ENCODE measurements at places on chromosomes 5 and 9. TPM values are rescaled to one million over a fixed set of nuclear protein-coding genes. Genes with fewer than 3 reads are reported as not detected.
A peak's percentile ranks its signal among the peaks of the same experiment; 100 is the strongest.

FAM151B gene
- not detected for polyA plus RNA-seq

SLC4A9 gene
- not detected for polyA plus RNA-seq

IL9 gene
- polyA plus RNA-seq: not detected

CARTPT gene
- not detected for polyA plus RNA-seq

CCL21 gene
- polyA plus RNA-seq: not detected

ECSCR gene
- polyA plus RNA-seq: 0.36 TPM

ZNF879 gene
- polyA plus RNA-seq: 2.5 TPM

DNA sequence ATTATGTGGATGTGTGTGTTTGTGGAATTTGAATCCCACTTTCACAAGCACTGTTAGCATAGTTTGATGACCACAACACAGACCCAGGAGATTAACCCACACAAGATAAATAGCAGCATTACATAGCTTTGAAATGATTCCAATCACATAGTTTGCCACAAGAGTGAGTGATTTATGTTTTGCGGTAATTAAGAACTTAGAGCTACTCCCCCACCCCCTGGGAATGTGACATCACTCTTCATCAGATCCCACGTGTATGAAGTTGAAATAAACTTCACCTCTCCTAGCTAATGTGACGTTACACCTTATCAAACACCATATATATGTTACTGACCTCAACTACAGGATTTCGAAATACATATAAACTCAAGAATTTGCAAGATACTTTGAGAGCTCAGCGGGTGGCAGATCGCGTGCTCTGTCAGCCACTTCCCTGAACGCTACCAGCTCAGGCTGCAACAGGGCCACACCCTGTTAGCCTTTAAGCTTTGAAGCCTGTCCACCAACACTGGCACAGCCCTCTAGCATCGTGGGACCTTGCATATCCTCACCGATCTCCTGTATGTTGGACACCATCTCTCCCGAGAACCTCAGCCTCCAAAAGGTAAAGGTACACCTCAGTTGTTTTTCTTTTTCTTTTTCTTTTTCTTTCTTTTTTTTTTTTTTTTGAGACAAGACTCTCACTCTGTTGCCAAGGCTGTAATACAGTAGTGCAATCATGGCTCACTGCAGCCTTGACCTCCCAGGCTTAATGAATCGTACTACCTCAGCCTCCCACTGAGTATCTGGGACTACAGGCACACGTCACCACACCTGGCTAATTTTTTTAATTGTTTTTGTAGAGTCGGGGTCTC lies 1.7 kb upstream of the AGTPBP1 start:
- H3K27me3 ChIP-seq: peaks cover 2% of the 10 kb centered on the region
- H3K27ac ChIP-seq: peak overlapping the region; percentile 76
- H3K4me1 ChIP-seq: peaks cover 6% of the 10 kb centered on the region
- peak overlapping the region; percentile 80 for H3K4me3 ChIP-seq
- DNase-seq: no peak

DNA sequence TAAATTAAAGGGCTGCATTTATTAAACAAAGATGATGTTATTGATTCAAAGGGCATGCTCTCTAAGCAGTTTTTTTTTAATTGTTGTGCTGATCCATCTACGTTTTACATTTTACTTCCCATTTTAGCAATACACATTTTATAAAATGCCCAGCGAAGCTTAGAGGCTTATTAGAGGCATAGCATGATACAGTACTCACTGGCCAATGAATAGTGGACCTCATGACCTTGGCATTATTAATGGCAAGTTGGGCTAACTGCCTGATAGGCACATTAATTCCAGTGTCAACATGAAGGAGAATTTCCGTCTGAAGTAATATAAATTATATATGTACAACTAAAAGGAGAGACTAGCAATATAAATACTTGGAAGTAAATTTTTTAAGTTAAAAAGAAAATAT lies 837.2 kb downstream of the EFNA5 start:
- no peaks in the 10 kb centered on the region for H3K27me3 ChIP-seq
- no peaks in the 10 kb centered on the region for H3K4me1 ChIP-seq
- H3K4me3 ChIP-seq: no peak overlapping the region

DNA sequence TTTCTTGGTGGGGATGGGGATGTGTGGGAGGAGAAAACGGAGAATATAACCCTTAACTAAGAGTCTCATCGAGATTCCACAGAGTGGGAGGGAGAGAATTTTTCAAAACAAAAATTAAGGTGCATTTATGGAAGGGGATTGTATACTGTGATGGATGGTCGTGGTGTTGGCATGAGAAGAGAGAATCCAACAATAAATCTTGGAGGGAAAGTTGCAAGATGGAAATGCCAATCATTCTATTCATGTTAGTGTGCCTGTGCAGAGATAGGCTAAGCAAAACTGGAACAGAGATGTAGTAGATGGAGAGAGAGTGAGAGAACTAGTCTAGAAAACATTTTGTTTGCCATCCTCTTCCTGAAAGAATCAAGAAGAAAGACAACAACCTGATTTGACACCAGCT lies 613.1 kb downstream of the EBF1 start:
- no peaks in the 10 kb centered on the region for H3K27me3 ChIP-seq
- H3K27ac ChIP-seq: no peak overlapping the region
- no peak for DNase-seq
- no peaks in the 10 kb centered on the region for H3K36me3 ChIP-seq
- H3K4me3 ChIP-seq: no peak overlapping the region
- H3K4me1 ChIP-seq: no peaks in the 10 kb centered on the region

- H3K4me3 ChIP-seq: no peak overlapping the region
- no peak overlapping the region for H3K27ac ChIP-seq
- peaks cover 51% of the 10 kb centered on the region for H3K27me3 ChIP-seq
- no peak for DNase-seq
- no peaks in the 10 kb centered on the region for H3K36me3 ChIP-seq
Observed at GRCh38 chr5:2749514-2750025, 1.9 kb downstream of the IRX2 start.

DNA sequence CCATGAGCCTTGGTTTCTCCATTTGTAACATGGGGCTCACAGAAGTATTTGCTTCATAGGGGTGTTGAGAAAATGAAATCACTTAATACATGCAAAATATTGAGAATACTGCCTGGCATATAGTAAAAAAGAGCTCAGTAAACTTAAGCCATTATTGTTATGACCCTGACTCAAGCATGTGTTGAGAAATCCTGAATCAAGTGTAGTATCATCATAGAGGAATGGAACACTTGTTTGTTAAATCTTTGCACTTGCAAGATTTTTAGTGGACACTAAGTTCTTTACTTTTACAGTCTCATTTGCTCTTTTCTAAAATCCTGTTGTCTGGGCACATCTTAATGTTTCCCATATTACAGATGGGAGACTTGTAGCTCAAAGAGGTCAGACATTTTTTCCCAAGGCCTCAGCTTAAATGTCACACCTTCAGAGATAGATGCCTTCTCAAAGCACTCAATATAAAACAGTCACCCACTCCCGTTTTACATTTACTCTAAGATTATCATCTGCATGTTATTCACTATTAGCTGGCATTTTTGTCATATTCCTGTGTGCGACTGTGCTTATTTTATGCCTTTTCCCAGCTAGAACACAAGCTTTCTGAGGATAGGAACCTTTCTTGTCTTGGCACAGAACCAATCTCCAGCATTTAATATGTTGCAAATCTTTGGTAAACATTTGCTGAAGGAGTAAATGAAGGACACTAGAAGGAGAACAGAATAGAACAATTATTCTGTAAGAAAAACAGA lies 250.0 kb upstream of the TNC start:
- peaks cover 5% of the 10 kb centered on the region for H3K27me3 ChIP-seq
- H3K27ac ChIP-seq: no peak overlapping the region
- no peak overlapping the region for H3K4me3 ChIP-seq
- no peak for DNase-seq
- H3K4me1 ChIP-seq: no peaks in the 10 kb centered on the region

- H3K4me1 ChIP-seq: peaks cover 17% of the 10 kb centered on the region
- no peak overlapping the region for H3K4me3 ChIP-seq
- H3K36me3 ChIP-seq: peaks cover 80% of the 10 kb centered on the region
- DNase-seq: no peak
- peak overlapping the region; percentile 65 for H3K27ac ChIP-seq
Observed at GRCh38 chr5:62395210-62395950, 8.3 kb downstream of the DIMT1 start.

DNA sequence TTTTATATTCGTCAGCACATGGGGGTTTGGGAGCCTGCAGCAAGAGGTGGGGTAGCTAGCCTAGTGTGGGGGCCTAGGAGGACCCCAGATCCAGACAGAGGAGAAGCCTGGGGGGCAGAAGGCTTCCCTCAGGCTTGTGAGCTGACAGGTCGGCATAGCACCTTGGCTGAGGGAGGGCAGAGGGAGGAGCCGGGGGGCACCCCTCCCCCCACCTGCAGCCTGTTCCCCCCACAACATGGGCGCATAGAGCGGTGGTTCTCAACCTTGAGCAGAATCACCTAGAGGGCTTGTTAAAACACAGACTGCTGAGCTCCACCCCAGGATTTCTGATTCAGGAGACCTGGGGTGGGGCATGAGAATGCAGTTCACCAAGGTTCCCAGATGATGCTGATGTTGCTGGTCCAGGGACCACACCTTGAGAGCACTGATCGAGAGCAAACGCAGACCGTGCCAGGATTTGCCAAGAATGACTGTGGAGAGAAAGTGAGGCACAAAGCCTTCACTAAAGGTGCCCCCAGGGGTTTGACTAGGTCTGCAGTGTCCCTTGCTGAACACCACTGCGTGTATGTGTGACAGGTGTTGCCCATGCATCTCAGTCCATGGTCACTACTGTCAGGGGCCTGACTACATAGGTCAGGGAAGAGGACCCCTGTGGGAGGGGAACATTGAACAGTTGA lies 163.3 kb downstream of the MACROH2A1 start:
- no peak for DNase-seq
- no peaks in the 10 kb centered on the region for H3K27me3 ChIP-seq
- no peaks in the 10 kb centered on the region for H3K36me3 ChIP-seq
